ENCODE measurements at places on chromosomes 4 and X.

DNA sequence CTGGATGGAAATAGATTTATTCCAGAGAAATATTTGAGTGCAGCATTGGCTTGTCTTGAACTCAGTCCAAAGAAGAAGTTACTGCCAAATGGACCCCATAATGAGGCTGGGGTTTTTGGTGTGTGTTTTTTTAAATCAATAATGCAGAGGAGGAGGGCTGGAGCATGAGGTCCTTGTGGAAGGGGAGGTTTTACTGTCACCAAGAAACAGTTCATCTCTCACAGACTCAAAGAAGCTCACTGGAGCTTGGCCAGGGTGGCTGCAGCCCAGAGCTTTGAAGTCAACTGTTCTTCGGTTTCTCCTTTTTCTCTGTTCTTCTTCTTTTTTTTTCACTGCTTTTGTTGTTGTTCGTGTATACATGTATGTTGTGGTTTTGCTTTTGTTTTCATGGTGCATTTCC lies 377.7 kb downstream of the FBXW7 start:
- DNase-seq = no peak

- DNase-seq = no peak
These were observed 21.7 kb upstream of the EGFL6 start for GRCh38 chrX:13547671-13548070.

DNA sequence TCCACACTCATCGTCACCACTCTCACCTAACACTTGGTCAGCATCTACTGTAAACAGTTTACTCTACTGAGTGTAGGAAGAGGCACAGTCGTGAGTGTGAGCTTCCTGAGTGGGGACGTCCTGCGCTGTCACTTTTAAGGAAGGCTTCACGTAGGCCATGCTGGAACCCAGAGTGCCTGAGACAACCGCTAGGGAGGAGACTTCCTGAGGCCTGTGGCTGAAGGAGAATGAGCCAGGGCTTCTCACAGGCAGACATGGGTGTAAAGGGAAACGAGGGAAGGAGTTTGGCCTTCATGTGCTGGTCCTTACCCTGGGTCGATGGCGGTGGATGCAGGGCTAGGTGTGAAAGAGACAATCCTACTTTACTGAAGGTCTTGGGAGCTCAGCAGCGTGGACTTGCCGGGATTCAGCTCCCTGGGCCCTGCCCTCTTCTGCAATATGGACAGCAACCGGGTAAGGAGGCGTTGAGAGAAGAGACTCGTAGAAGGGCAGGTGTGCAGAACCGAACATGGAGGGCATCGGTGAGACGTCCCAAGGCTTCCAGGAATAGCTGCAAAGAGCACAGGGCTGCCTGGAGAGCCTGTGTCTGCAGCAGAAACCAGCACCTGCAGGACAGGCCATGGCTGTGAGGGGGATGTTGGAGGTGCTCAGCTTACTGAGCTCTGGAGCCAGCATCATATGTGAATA lies 48.7 kb upstream of the TLR3 start:
- no peak for DNase-seq

DNA sequence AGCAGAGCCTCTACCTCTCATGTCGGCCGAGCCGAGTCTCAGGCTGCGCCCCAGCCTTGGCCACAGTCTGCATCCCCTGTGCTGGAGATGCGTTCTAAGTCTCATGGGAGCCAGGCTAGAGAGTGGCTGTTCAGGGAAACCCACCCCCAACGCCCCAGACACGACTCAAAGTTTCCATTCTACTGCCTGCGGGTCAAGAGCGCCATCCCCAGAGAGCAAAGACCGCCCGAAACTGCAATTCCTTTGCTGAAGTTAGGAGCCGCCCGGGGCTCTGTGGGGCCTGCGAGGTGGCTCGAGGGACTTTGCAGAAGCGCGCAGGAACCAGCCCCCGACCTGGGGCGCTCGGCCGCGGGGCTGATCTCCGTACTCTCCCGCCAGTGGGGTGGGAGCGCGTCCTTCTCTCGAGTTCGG lies 10.0 kb upstream of the ELF4 start:
- DNase-seq = no peak

DNA sequence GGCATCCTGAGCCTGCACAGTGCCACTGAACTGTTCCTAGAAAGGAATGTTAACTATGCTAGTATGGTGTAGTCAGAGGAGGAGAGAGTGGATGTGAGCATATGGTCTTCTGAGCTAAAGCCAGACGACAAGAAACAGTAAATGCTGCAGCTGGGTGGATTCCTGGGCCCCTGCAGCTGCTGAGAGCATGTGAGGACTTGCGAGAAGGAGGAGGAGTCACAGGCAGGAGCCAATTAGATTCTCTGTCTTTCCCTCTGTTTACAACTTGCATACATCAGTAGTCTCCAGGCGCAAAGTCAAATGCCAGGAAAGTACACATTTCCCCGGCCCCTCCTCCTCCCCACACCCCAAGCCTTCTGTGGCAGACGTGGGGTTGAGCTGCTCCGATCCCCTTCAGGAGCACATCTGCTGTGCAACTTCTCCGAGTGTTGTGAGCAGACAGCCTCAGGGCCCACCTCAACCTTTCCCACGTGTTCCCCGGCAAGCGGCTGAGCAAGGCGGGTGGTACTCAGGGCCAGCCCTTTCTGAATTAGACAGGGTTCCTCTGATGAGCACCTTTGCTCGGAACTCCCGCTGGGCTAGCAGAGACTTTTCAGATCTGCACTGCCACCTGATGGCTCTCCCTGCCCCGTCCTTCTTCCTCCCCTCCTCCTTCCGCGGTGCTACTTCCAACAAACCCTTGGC lies 108.7 kb upstream of the ATP6AP2 start:
- DNase-seq = peak; percentile 46

DNA sequence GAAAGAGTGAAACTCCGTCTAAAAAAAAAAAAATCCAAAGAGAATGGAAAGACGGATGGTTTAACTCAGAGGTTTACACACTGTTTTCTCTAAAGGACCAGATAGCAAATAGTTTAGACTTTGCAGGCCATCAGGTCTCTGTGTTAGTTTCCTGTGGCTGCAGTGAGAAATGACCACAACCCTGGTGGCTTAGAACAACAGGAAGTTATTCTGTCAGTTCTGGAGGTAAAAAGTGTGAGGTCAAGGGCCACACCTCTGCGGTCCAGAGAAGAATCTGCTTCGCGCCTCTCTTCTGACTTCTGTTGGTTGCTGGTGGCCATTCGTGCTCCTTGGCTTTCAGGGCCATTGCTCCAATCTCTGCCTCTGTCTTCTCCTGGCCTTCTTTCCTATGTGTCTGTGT lies 76.9 kb downstream of the TENM3 start:
- DNase-seq = no peak

DNA sequence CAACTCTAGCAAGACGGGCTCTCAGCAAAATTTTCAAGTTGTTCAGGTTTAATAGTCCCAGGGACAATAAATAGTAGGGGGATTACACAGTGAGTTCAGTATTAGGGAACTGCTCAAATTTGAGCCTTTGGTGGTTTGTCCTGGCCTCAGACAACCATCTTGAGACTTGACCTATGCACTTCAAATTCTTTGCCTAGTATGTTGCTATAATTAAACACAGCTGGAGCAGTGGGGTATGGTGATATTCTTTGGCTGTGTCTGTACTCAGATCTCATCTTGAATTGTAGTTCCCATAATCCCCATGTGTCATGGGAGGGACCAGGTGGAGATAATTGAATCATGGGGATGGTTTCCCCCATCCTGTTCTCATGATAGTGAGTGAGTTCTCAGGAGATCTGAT lies 43.3 kb upstream of the TEX13A start:
- no peak for DNase-seq

All from posterior vena cava (tissue), 2 donors.